Stimulated activated CD4-positive, alpha-beta T cell treated with anti-CD3 and anti-CD28 coated beads, TNF-alpha, amount 100 ng/mL, for 4 hours (primary cell): ENCODE measurements at places on chromosomes 6 and 20.

DNA sequence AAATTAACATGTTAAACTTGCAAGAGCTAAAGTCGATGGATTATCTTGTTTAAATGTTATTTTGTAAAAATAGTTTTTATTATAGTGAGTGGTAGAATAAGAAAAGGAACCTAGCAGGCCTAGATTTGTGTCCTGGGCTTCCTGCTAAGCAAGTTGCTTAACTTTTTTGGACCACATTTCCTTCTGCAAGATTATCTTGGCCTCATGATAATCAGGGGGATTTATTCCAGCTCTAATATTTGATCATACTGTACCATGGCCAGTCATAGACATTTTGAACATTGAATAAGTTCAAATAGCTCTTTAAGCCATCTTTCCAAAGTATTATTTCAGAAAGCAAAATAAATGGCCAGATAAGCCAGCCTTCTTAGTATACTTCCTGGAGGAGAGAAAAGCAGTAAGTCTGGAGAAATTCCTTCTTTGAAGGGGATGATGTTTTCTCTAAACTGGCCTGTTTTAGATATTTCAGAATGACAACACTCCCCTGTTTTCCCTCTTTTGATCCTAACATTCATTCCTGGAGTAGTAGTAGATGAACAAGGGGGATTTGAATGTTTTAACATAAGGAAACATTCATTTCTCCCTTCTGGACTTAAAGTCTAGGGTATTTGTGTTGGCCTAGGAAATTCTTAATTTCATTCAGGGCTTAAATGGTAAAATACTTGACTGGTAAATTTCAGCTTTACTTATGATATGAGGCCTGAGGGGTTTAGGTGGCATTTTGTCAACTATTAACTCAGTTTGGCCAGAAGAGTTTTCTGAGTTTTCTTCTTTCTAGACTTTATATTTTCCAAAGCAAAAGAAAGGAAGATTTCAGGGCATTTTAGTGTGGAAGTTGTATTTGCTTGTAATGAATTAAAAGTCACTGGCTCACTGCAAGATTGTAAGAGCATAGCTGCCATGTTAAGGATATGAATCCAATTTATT is 108.8 kb upstream of the SCGN start:
- no peak for DNase-seq

DNA sequence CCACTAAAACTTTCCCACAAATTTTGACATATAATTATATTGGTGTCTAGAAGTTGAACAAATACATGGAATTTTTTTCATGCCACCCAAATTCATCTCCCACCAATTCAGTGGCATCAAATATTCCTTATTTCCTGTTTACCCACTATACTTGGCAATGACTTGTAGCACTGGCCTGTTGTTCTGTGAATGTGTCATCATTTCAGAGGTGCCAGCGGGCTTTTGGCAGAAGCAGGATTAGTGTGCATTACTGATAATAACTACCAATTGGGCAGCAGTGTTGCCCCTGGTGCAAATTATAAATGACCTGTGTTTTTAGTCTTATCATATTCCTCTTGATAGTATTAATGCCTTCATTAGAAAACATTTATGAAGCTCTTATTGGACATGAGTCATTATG is 121.3 kb downstream of the TFAP2B start:
- no peak for DNase-seq

GRCh38 chr20:37807471-37808232 is 95.3 kb upstream of the VSTM2L start:
- DNase-seq = no peak

GRCh38 chr6:140303218-140303949 is 928.9 kb upstream of the CITED2 start:
- no peak for DNase-seq

DNA sequence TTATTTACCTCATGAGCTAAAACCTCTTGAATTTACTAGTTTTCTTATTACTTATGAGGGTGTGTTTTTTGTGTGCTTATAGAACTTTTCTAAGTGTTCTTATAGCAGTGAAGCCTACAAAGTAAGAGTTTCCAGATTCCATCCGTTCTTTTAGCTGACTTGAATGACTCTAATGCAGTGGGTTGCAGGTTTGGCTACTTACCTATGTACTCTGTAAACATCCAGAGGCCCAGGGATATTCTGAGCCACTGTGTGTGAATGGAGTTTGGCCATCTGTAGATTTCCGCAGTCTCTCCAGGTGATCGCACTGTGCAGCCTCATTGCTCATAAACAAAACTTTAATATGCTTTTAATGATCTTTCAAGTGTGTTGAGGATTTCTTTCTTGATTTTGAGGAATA is 157.8 kb downstream of the MYO6 start:
- DNase-seq = no peak
